ENCODE measurements at places on chromosomes 6 and 20.
A peak's percentile ranks its signal among the peaks of the same experiment; 100 is the strongest.

- no peak for DNase-seq
Observed at GRCh38 chr6:71292001-71292400, 3.4 kb downstream of the OGFRL1 start.

- no peak for DNase-seq
Observed at GRCh38 chr6:12119085-12119588, 107.0 kb downstream of the HIVEP1 start.

DNA sequence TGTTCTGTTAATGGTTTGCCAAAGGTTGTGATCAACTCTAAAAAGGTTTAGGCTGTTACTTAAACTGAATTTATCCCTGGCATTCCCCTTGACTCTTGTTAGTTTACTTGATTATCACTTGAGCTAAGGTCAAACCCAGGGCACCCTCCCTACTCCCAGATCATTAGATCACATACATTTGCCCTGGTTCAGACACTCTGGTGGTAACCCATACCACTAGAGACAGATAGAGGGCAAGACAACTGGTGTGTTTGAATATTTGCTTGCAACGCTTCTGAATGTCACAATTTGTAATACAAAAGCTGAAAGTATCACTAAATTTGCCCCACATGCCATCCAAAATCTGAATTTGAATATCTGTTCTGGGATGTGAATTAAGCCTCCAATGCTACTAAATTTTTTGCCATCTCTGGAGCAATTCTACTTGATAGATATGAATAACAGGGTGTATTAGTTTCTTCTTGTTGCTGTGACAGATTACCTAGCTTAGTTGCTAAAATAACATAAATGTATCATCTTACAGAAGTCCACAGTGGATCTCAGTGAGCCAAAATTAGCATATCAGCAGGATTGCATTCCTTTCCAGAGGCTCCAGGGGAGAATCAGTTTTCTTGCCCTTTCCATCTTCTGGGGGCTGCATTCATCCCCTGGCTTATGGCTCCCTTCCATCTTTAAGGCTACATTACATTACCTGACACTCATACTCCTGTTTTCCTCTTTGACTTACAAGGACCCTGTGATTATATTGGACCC lies 45.4 kb downstream of the FIG4 start:
- DNase-seq = no peak

GRCh38 chr6:107735906-107736635 lies 88.0 kb downstream of the SCML4 start:
- no peak for DNase-seq

- DNase-seq = no peak
Observed at GRCh38 chr20:1310071-1310470, 18.9 kb downstream of the SDCBP2 start.

DNA sequence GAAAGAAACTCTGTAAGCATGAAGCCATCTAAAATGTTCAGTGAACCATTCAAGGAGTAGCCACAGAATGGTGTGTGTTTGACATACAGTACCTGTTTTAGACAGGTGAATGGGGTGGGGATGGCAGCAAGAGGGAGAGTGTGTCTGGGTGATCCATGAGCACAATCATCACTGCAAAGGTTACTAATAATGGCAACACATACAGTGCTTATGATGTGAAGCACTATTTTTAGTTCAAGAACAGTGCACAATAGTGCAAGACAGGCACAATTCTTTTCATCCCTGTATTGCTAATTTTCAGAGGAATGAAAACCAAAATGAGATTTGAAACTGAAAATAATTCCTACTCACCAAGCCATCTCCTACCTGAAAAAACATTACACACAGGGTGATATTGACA lies 14.1 kb downstream of the BEND3 start:
- DNase-seq = no peak

- peak; percentile 48 for DNase-seq
Observed at GRCh38 chr20:54176610-54177009, 2.8 kb upstream of the CYP24A1 start.

DNA sequence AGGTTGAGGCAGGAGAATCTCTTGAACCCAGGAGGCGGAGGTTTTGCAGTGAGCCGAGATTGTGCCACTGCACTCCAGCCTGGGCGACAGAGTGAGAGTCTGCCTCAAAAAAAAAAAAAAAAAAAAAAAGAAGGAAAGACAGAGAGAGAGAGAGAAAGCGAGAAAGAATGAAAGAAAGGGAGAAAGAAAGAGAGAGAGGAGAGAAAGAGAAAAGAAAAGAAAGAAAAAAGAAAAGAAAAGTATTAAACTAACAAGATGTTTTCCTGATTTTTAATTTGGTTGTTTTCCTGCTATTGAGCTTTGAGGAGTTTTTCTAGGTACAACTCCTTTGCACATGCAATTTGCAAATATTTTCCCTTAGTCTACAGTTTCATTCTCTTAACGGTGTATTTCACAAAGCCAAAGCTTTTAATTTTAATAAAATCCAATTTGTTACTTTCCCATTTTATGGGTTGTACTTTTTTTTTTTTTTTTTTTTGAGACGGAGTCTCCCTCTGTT lies 10.8 kb upstream of the TRERF1 start:
- DNase-seq = no peak

- no peak for DNase-seq
Observed at GRCh38 chr20:3227936-3228749, 10.8 kb downstream of the SLC4A11 start.

GRCh38 chr6:12132351-12133222 lies 120.5 kb downstream of the HIVEP1 start:
- no peak for DNase-seq

GRCh38 chr6:106844930-106845329 lies 129.6 kb downstream of the CD24 start:
- no peak for DNase-seq

DNA sequence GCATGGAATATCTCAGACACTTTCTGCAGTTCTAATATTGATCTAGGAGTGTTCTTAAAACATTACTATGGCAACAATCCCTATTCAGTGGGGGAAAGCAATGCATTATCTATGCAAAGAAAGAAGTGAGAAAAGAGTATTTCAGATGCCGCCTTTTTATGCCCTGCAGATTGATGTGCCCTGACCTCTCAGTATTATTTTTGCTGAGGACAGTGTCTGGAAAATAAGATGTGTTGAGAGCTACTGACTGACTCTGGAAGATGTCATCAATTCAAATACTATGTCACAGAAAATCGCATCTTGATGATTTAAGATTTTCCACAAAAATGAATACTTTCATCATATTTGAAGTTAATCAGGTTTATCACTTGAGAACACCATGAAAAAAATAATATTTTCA lies 22.9 kb upstream of the SPACA1 start:
- DNase-seq = no peak
